ENCODE measurements at places on chromosomes 2 and 18.

- DNase-seq: no peak
These were observed 13.2 kb upstream of the DCDC2C start for GRCh38 chr2:3689998-3690748.

DNA sequence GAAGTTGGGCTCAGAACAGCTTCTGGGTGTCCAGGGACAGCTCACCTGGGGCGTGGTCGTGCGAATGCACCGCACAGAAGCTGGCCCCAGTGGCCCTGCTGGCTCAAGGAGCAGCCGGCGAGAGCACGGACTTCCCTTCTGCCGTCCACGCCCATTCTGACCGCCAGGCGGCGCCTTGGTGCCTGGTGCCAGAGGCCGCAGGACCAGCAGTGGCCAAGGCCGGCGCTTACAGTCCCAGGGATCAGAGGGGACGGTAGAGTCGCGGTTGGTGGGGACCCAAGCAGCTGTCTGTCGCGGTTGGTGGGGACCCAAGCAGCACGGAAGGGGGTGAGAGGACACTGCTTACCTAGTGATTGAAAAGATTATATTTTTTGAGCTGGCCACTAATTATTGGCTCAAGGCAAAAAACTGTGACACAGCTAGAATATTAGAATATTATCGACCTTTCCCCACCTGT lies 25.7 kb downstream of the NPPC start:
- DNase-seq: no peak

DNA sequence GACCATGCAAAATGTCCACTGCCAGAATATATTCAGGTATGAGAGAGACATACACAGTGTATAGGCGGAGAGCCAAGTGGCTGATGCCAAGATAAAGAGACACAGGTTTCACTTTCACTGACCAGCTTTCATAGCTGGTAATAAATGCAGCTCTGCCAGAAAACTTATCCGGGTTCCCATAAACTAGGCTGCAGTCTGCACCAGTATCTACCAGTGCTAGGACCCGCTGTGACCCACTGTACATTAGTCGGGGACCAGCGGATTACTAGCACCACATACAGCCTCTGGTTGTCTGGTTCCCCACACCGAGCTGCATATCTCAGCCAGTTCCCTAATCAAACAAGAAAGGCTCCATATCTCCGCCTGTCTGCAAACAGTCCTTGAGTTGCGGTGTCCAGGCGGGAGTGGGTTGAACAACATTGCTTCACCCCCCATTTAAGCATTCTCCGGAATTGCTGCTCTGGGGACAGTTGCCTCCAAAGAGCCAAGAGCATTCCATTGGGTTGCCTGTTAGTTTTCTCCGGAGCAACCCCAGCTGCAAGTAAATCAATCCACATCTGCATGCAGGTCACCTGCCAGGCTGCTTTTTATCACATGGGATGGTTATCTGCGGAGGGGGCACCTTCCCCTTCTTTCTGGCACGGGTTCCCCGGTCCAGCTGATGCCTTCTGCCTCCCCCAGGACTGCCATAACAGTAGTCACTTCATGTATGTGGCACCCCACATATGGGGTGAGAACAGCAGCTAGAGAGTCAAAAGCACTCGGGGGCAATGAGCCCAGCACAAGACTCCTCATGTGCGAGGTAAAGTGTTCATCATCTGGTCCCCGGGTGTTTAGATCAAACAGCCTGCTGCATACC lies 18.0 kb upstream of the KLHL23 start:
- DNase-seq: no peak

DNA sequence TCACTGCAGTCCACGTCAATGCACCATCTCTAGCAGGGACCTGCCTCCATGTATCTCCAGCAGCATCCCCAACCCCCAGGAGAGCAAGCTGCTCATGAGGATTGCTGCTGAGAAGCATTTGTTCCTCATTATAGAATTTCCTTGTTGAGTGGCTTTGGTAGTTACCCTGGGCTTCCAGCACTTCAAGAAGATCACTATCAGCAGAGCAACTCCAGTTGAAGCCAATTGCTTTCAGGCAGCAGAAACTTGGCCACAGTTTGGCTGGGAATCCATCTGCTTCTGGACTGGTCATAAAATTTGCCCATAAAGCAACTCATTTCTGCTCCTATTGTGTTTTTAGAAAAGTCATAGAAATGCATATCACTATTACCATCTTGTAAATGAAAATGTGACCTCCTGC lies 17.4 kb downstream of the TRPM8 start:
- no peak for DNase-seq

DNA sequence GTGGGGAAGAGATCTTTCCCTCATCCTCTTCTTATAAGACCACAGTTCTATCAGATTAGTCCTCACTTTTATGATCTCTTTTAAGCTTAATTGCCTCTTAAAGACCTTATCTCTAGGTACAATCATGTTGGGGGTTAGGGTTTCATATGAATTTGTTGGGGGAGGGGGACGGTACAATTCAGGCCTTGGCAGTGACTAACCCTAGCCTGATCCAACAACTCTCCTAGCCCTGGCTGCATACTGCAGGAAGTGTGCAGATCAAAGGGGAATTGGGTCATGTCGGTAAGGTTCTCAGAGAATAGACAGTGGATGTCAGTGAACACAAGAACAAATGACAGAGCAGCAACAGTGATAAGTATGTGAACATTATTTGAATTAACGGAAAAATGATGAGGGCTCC lies 16.4 kb downstream of the CAPN13 start:
- DNase-seq: no peak

DNA sequence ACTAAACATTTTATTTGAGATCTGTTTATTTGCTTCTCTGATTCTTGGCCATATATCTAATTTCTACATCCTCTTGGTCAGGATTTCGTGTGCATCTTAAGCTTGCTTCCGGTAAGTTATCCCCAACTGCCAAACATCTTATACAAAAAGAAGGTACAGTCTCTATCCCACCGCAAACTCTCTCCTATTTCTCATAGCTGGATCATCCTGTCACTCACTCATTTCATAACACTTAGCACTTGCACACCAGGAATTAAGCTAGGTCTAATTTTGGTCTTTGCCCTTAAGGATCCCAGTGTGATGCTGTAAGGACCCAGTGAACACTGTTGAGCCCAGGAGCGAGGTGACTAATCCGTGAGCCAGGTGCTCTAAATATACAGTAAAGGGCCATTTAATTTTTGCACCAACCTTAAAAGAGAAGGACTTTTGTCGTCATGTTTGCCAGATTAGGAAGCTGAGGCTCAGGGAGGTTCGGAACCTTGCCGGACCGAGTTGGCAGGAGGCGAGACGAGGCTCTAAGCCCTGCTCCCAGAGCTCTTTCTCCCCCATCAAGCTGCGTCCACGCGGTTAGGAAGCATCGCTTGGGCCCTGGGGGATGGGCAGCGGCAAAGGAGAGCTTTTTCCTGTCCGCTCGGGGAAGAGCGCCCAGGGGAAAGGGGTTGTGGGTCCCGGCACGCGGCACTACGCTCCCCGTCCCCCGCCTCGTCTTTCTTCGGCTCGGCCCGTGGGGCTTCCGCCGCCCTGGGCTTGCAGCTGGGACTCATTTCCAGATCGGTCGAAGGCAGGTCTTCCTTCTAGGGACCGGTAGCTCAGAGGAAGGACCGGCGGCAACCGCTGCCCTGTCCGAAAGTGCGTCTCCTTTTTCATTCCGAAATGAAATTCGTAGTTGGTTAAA lies 4.1 kb upstream of the ITPRIPL1 start:
- no peak for DNase-seq

GRCh38 chr2:43084699-43085091 lies 141.7 kb downstream of the ZFP36L2 start:
- DNase-seq: no peak

DNA sequence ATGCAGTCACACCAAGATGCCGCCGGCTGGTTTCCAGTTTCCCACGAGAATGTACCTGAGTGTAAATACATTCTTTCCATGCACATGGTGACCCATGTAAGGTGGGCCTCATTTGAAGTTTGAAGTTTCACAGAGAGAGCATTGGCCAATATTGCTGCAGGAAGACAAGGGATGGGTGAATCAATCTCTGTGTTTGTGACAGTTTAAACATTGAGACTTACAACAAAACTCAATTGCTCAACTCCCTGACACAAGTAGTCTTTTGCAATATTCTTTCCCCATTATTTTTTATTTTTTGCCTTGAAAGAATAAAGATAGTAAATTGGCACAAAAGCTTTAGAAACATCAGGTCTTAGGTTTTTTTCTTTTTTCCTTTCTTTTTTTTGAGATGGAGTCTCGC lies 5.1 kb downstream of the SERPINB2 start:
- DNase-seq: no peak

DNA sequence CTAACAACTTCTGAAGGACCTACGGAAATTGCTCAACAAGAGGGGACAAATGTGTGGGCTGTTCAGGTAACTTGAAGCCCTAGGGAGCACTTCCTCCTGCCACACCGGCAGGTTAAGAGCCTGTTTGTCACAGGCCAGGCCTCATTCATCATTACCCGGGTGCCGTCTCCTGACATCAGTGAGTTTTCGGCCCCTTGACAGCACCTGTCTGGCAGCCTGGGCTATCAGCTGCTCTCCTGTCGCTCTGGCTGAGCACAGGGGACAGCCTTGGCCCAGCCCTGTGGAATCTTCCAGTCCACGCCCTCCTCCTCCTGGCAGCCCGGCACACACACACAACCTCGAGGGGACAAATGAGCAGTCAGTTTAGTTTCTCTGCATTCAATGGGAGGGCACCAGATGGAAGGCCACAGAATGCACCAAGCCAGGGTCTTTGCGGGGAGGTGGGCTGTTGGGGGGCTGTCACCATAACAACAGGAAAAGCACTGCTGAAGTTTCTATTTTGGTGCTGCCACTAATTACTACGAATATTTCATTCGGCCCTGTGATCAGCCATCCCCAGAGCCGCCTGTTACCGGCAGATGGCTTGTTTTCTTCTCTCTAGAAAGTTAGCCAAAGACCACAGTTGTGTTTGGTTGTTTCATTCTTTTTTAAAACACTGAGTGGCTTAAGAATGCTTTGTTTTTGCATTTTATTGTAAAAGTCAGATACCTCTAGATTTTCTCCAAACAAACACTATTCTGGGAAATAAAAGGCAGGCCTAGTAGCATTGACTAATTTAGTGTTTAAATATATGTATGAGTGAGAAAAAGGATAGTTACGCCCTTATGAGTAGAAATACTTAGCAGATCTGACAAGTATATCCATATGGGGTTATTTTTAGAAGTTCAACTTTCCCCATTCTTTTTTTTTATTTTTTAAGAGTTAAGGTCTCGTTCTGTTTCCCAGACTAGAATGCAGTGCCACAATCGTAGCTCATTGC lies 189.9 kb upstream of the NDUFV2 start:
- DNase-seq: peak; percentile 61

GRCh38 chr2:53901192-53901591 lies 41.4 kb upstream of the GPR75 start:
- no peak for DNase-seq

GRCh38 chr18:48202350-48203260 lies 206.6 kb downstream of the ZBTB7C start:
- DNase-seq: no peak

GRCh38 chr18:14936313-14936712 lies 188.3 kb downstream of the ANKRD30B start:
- no peak for DNase-seq

DNA sequence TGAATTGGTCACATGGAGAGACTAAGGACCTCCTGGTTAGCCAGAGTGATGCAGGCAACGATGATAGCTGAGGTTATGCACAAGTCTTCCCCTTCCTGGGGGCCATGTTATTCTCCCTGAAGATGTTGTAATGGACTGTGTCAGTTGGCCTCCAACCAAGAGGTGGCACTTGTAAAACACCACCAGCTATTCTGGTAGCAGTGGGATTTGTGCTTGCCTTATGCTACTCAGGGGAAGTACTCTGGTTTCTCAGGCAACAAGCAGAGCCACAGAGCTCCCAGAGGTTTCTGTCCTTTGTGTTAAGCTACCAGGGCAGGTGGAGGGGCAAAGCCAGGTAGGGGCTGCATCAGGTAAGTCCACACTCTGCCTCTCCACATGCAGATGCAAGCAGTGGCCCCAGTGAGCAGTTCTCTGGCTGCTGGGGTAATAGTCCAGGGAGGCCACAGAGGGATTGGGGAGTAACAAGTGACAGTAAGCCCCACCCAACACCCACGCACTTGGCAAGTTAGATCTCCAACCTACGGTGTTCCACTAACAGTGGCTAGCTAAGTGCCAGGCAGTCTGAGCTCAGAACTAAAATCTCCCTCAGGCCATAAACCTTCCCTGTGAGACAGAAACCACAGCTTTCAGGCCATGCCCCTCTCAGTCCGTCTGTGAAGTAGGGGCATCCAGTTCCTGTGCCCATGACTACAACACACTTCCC lies 99.7 kb downstream of the RND3 start:
- no peak for DNase-seq

DNA sequence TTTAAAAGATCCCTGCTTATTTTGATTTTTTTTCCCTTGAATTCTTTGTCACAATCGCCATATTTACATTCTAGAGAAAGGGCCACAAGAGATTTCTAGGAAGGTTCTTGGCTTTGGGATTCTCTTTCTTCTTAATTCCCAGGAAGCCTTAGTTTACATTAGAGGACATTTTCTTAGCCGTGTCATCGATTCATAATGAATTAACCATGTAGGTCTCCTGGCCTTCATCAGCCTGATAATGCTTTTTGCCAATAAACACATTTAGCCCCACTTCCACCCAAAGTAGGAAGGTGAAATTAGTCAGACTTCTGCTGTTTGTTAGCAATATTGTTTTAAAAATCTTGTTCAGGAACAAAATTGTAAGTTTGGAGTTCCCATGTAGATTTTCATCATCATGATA lies 71.3 kb upstream of the LPIN2 start:
- DNase-seq: no peak

GRCh38 chr2:13115643-13116042 lies 398.9 kb downstream of the TRIB2 start:
- no peak for DNase-seq

- DNase-seq: no peak
These were observed 8.9 kb downstream of the GAREM1 start for GRCh38 chr18:32461709-32462272.

GRCh38 chr2:27571681-27572080 lies 11.2 kb upstream of the ZNF512 start:
- DNase-seq: no peak

DNA sequence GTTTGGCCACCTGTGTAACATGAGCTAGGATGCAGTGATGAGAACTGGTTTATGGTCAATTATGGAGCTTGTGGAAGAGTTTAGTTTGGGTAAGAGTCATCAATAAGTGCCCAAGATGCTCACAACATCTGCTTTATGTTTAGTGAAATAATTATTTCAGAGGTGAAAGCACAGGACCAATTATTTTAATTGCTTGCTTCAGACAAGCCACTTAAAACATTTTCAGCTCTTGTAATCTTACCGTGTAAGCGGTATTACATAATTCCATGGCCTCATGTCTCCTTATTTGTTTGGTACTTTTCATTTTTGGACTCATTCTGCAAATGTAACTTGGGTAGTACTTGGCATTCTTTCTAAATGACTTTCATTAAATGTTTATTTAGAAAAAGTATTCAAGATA lies 5.4 kb downstream of the B3GNT2 start:
- DNase-seq: no peak
